ENCODE measurements at places on chromosomes 3 and 15.
A peak's percentile ranks its signal among the peaks of the same experiment; 100 is the strongest.

DNA sequence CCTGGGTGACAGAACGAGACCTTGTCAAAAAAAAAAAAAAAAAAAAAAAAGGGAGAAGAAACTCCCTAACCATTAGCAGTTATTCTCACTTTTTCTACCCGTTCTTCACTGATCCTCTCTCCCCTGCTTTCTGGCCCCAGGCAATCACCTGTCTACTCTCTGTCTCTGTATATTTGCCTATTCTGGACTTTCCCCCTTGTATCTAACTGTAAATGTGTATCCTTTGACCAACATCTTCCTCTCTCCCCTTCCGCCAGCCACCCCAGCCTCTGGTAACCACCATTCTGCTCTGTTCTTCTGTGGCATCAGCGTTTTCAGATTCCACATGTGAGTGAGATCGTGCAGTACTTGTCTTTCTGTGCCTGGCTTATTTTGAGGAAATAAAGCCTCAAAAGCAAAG, 6.9 kb downstream of the CYFIP1 start:
- no peak for DNase-seq

DNA sequence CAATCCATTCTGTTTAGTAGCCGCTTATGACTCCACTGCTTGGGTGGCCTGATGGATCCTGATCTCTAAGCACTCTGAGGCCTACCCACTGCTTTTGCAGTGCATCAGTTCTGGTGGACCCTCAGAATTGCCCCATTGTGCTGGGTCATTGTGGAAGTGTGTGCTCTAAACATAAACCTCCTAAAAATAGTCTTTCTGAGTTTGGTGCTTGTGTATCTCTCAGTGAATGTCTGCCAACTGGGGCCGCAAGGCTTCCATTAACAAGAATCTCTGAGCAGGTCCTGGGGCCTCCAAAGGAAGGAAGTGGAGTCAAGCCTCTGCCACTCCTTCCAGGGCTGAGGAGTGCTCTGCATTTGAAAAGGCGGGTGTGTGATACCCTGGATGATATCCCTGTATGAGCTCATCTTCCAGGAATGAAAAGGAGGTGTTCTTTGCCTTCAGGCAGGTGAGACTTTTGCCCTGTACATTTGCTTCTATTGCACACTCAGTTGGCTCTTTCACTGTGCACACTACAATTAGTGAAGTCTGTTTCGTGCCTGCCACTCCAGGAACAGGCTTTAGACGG, 80.0 kb upstream of the CACNA2D3 start:
- DNase-seq = no peak

DNA sequence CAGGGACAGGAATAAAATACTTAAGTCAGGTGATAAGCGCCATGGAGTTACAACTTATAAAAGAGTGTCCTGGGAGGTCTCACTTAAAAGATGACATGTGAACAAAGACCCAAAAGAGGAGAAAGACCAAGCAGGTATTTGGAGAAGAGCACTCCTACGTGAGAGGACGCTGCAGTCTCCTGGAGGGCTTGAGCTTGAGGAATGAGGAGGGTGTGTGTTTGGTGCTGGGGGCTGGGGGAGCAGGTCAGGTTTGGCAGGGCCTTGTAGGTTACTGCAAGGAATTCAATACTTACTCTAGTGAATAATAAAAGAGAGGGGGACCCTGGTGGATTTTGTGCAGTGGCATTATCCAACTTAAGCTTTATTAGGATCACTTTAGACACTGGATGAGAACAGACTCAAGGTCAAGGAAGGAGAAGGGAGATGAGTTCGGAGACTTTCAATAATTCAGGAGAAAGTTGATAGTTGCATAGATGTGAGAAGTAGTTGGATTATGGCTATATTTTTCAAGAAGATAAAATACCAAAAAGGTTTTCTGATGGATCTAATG, 32.4 kb downstream of the TNIK start:
- no peak for DNase-seq

DNA sequence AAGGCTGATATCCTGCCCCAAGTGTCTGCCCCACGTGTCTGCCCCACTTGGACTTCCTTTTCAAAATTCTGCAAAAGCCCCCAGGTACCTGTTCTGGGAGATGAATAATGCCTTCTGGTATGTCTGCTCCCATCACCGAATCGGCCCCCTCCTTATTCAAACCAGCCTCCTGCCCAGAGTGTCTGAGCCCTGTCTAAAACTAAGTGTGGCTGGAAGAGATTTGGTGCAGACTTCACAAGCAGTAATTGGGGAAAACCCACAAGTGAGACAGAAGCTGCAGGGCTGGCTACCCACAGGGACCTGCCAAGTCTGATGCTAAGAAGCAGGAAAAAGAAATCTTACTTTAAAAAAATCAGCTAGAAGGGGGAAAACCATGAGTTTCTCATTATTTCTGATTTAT, 85.1 kb downstream of the DUT start:
- no peak for DNase-seq

DNA sequence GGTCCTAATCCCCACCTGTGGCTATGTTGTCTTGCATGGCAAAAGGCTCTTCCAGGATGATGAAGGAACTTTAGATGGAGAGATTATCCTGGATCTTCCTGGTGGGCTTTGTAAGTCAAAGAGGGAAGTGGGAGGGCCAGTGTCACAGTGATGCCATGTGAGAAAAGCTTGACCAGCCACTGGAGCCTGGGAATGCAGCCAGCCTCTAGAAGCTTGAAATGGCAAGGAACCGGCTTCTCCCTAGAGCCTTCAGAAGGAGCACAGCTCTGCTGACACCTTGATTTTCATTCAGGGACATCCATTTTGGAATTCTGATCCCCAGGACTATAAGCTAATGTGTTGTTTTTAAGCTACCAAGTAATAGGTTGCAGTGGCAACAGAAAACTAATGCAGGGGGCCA, 58.3 kb downstream of the CLEC3B start:
- DNase-seq = no peak

GRCh38 chr15:101089579-101090427, 162.0 kb downstream of the CHSY1 start:
- DNase-seq = no peak

GRCh38 chr3:174784206-174784934, 74.8 kb upstream of the NAALADL2 start:
- DNase-seq = no peak

- DNase-seq = no peak
These were observed 31.1 kb upstream of the SMAD6 start for GRCh38 chr15:66670762-66671580.

- no peak for DNase-seq
These were observed 280.0 kb upstream of the P2RY1 start for GRCh38 chr3:152554980-152555379.

- DNase-seq = peak; percentile 33
These were observed 4.5 kb downstream of the POLG start for GRCh38 chr15:89330119-89330518.

DNA sequence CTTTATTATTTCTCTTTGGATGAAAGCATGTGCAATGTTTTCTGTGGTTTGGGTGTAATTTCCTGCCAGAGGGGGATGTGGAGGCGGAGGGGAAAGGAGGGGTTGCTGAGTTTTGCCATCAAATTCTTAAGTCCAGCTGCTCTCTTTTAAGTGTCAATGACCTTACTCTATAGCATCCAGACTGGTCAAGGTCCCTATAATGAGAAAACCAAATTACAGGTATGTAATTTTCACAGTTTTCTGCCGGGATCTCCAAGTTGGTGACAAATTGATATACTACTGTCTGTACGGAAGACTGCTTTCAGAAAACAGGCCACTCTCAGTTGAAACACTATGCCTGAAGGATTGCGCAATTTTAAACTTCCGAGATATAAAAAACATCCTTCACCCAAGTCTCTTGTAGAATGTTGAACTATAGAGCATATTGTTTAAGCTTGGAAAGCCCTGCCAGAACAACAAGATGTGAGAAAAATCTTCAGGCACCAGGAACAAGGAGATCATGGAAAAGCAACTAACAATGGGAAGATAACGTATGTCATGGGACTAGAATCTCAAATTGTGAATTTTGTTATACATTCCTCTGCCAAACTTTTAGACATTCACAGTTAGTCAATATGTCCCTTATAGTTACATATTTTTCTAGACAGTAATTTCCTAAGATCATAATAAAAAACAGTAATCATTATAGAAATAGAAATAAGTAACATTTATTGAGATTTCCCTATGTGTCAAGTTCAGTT, 300.7 kb upstream of the SATB1 start:
- peak; percentile 63 for DNase-seq

DNA sequence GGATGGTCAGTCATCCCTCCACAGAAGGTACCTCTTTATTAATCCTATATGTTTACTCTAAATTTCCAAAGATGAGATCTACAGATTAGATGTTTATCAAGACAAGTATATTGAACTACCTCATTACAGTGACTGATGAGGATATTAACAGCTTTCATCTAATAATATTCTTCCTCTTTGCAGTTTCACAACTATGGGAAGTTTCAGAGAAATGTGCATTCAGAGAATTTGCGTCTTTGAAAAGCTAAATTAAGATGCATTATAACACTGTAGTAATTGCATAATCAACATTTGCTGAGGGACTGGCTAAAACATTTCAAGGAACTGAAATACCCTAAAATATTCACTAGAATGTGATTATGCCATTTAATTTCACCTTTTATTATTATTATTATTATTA, 46.7 kb downstream of the MCF2L2 start:
- DNase-seq = no peak

DNA sequence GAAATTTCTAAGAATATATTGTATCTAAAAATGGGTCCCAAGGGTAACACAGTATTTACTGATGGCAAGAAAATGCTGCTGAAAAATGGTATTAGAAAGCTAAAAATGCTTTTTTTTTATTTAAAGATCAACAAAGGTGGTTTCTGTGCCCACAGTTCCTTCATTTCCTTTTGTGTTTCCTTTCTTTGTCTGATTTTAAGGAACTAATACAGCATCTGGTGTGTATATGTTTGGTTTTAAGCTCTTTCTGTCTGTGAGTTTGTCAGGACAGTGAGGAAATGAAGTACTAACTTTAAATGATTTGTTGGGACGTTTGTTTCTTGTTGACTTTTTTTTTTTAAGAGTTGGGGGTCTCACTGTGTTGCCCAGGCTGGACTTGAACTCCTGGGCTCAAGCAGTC, 38.2 kb downstream of the RASA2 start:
- no peak for DNase-seq

- DNase-seq = no peak
These were observed 7.8 kb downstream of the FEZF2 start for GRCh38 chr3:62365391-62366125.
